ENCODE measurements at places on chromosomes 5 and 9. TPM values are rescaled to one million over a fixed set of nuclear protein-coding genes. Genes with fewer than 3 reads are reported as not detected.
A peak's percentile ranks its signal among the peaks of the same experiment; 100 is the strongest.

Gene MAP1B
- total RNA-seq = 56.0 TPM

DNA sequence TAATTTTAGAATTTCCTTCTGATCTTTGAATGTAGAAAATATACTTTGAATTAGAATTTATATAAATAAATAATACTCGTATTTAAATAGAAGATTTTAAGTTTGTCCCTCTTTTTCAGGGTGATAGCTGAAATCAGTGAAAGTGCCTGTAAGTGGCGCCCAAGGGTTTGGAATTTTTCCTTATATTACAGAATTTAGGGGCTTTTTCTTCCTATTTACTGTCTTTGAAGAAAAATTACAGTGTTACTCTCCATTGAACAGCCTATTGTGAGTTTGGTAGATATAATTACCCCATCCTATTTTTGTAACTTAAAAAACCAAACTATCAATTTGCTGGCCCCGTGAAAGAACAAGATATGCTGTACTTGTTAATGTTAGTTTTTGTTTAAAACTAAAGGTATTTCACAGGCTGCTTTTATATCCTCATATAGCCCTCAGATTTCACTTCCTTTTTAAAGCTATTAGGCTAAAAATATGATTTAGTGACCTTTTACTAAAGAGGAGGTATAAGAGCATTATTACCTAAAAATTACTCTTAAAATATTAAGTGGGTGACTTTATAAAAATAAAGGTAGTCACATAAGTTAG is 3.2 kb downstream of the MAP3K1 start:
- peak; percentile 33 for DNase-seq

DNA sequence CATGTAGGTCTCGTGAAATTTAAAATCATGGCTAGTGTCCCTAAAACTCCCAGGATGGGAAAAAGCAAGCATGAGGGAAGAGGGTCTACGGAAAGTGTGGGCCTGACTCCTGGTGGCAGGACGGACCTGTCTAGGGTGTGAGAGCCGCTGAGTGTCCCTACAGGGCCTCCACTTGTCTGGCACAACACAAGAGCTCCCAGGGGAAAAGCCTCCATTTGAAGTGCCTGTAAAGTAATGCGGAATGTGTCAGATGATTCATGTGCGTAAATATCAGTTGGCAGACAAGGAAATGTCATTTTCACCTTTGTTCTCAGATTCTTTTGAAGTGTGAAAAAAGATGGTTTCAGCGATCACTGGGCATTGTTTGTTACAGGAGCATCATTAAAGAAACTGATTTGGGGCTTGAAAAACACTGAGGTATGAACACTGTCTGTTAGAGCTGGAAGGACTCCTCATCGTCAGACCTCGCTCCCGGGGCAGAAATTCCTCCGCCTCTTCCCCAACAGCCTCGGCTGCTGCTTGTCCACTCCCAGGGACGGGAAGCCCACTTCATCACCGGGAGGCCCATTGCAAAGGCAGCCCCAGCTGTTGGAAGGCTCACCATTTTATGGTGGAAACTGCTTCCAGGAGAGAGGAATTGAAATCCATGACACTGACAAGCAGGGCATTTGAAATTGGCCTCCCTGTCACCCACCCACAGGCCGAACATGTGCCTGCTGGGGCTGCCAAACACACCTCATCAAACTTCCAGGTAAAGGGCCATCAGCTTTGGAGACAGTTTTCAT is 240.8 kb downstream of the FSTL4 start:
- DNase-seq = no peak

DNA sequence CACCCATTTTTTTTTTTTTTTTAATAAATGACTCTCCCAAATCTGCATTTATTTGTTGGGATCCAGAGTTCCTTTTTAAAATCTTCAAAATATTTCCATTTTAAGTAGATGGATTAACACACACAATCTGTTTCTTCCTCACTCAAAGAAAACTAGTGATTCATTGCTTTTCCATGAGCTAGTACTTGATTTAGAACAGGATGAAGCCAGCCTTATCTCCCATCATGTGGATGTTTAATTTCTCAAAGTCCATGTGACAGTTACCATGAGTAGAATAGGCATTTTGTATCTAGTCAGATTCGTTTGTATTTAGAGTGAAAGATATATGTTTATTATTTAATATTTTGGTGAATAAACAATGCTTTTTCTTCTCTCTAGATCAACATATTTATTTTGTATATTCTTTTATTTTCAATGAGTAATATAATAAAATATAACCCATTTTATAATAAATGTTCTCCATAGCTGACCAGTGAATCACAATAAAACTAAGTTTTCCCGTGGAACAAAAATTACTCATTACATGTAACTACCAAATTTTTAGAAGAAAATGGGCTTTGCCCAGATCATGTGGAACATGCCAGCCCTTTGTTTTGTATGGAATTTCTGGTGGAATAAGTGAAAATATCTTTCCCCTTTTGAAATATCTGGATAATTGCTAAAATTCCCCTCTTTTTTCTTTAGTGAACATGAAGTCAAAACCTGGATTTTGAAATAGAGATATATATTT is 54.9 kb upstream of the RPS23 start:
- no peak for DNase-seq

GRCh38 chr5:39040875-39041274 is 33.3 kb downstream of the RICTOR start:
- DNase-seq = peak; percentile 8

DNA sequence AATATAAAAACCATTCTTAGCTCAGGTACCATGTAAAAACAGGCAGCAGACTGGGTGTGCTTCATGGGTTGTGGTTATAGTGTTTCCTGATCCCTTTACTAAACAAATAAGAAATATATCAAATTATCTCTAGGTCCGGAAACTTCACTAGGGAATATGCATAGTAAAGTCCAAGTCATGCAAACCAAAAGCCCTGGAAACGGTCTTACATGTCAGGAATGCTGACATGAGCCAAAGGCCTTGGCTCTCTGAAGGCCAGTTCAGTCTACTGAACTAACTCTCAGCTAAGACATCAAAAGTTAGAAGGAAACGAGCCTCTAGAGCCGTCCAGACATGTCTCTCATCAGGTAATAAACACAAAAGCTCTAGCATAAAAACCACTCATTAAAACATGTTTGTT is 778.9 kb upstream of the ZNF608 start:
- no peak for DNase-seq

All from MCF 10A (cell line).